ENCODE measurements at places on chromosomes 2 and 18. TPM values are rescaled to one million over a fixed set of nuclear protein-coding genes. Genes with fewer than 3 reads are reported as not detected.

The POTEI gene
- polyA plus RNA-seq = 0.14 TPM

GRCh38 chr2:48016225-48017019, 110.1 kb upstream of the FBXO11 start:
- DNase-seq = no peak

GRCh38 chr18:23718731-23719130, 29.5 kb downstream of the LAMA3 start:
- DNase-seq = no peak

DNA sequence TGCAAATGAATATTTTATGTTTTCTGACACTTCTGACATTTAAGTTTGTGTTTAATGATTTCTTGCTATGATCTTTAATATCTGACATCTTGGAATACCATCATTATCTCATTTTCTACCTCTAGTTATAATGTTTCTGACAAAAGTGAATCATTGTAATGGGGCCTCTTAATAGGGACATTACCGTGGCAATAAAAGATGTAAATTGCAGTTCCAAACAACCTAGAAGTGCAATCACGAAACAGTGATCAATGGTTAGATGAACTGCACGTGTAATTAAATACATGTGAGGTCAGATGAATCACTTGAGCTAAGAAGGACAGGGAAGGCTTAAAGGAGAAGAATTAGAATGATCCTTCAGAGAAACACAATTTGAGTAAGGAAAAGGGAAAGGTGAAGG, 1078.3 kb downstream of the DPP10 start:
- DNase-seq = no peak

GRCh38 chr18:50709193-50709592, 110.6 kb downstream of the MRO start:
- DNase-seq = no peak

DNA sequence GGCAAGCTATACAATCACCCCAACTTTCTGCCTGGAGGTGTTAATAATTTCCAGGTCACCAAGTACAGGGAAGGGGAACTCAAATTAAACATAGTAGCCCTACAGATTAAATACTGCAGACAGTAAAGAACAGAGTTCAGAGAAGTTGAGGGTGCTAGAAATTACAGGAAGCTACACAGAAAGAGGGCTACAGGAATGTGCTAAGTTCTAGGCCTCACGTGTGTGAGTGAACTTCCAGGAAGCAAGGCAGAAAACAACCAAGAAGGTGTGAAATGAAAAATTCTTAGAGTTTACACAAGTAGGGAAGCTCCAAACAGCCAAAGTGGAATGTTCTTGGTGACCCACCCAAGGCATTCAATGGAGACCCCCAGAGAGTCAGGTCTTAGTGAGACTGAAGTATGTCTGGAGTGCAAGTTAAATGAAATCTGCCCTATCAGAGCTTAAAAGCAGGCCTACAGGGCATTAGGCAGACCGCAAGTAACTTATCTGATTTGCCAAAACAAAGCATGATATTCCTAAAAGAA, 58.1 kb upstream of the RNU4ATAC start:
- no peak for DNase-seq

DNA sequence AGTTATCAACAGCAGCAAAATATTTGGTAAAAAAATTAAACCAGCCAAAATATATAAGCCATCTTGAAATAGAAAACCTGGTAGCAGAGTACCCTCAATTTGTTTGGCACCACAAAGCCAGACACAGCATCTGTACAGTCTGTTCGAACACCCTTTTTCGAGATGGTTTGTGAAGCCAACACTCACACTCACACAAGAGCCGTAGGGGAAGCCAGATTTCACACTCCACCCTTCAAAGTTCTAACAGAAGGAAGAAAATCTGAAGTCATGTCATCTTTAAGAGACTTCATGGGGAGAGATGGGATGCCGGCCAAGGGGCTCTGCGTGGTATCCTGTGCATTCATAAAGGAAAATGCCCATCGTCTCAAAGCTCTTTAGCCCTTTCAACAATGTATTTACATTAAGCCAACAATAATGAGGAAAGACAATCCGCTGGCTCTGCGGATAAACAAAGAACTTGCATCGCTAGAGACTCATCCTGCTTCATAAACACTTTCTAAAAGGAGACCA, 451.5 kb upstream of the CHST9 start:
- DNase-seq = no peak

The POTEE gene
- 0.03 TPM for polyA plus RNA-seq

GRCh38 chr18:77105028-77105427, 27.6 kb downstream of the MBP start:
- DNase-seq = no peak

GRCh38 chr18:9552616-9553015, 61.7 kb downstream of the PPP4R1 start:
- DNase-seq = no peak

- no peak for DNase-seq
Observed at GRCh38 chr2:24454294-24454693, 36.8 kb upstream of the NCOA1 start.

- no peak for DNase-seq
Observed at GRCh38 chr18:63302636-63303405, 16.7 kb downstream of the BCL2 start.

Measured in right renal cortex interstitium (tissue), 3 donors.